MM.1S (cell line): ENCODE measurements at places on chromosomes 3 and 15.
A peak's percentile ranks its signal among the peaks of the same experiment; 100 is the strongest.

DNA sequence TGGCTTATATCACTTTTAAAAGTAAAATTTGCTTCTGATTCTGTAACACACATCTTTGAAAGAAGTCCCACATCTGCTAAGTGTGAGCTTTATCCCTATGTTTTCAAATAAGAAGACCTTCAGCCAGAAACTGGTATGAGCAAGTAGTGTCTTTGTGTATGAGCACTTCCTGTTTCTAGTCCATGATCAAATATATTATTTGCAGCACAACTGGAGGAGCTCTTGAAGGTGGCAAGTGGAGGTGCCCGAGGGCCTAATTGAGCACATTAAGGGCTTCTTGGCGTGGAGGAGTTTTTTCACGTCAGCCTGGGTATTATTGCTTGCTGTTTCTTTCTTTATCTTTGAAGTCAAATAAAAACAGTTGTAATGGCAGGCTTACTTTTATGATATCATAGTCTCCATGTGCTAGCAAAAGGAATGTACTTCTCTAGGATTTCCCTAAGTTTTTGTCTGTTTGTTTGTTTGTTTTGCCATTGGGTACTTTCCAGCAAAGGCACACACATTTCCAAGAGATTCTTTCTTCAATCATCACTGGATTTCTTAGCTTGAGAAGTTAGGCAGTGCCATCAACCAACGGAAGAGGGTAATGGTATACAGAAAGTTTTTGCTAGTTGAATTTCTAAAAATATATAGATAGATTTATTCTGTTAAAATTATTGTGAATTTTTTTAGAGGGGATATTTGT, 68.1 kb downstream of the MEIS2 start:
- DNase-seq: no peak
- H3K36me3 ChIP-seq: no peaks in the 10 kb centered on the region
- H3K4me1 ChIP-seq: peaks cover 26% of the 10 kb centered on the region
- H3K27ac ChIP-seq: no peak overlapping the region

DNA sequence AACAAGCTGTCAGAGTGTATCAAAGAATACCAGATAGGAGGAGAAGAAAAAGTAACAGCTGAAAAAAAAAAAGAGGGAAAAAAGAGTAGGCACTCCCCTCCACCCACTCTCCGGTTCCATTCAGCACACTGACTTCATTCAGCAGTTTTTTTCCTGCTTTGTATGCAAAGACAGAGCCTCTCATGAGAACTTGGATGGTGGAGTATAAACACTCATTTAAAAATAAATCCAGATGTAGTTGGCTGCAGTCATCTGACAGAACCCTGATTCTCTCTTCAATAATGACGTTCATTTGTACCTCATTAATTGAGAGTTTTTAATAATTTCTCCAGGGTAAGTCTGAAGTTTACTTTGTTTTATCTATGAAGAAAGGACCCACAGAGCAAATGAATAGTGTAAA, 81.0 kb downstream of the TMEM108 start:
- no peaks in the 10 kb centered on the region for H3K36me3 ChIP-seq
- DNase-seq: no peak
- no peak overlapping the region for H3K27ac ChIP-seq
- peaks cover 11% of the 10 kb centered on the region; the same call in 1 of the 2 replicates for H3K4me1 ChIP-seq

DNA sequence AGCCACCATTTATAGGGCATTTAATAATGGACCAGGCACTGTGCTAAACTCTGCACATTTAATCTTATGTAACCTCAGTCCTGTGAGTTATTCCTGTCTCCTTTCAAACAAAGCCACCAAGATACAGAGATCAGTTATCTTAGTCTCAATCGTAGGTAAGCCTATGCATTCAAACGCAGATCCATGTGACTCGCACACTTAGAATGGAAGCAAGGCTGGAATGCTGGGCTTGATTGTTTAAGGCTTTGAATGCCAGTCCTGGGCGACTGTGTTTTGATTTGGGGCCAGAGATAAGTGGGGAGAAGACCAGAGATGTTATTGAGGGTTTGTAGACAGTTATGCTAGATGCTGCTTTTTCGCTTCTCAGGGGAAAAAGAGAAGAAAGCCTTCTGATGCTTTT, 22.2 kb downstream of the MED12L start:
- no peaks in the 10 kb centered on the region for H3K36me3 ChIP-seq
- no peak overlapping the region for H3K4me3 ChIP-seq
- DNase-seq: no peak
- no peaks in the 10 kb centered on the region for H3K4me1 ChIP-seq
- H3K27ac ChIP-seq: no peak overlapping the region

GRCh38 chr3:181457190-181457589, 254.5 kb upstream of the SOX2 start:
- H3K4me3 ChIP-seq: no peak overlapping the region
- H3K4me1 ChIP-seq: no peaks in the 10 kb centered on the region
- no peak overlapping the region for H3K27ac ChIP-seq

DNA sequence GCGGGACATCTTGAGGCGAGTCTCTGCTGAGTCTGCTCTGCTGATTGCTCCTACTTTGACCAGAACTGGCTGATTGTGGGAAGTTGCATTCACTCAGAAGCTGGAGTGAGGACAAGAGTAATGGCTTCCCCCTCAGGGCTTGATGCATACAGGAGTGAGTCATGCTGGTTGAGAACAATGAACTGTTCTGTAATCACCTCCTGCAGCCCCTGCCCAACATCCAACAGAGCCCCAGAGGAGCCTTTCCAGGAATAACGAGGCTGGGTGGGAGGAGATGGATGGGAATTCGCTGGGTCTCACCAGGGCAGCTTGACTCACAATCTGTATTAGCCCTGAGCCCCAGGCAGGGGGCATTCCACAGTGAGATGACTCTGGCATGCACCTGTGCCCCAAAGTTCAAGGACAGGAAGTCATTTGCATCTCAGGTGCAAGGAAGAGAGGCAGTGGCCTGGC, 85.0 kb downstream of the RAB11A start:
- peaks cover 22% of the 10 kb centered on the region for H3K4me1 ChIP-seq
- H3K27me3 ChIP-seq: no peaks in the 10 kb centered on the region
- peak; percentile 60 for DNase-seq
- H3K4me3 ChIP-seq: no peak overlapping the region

DNA sequence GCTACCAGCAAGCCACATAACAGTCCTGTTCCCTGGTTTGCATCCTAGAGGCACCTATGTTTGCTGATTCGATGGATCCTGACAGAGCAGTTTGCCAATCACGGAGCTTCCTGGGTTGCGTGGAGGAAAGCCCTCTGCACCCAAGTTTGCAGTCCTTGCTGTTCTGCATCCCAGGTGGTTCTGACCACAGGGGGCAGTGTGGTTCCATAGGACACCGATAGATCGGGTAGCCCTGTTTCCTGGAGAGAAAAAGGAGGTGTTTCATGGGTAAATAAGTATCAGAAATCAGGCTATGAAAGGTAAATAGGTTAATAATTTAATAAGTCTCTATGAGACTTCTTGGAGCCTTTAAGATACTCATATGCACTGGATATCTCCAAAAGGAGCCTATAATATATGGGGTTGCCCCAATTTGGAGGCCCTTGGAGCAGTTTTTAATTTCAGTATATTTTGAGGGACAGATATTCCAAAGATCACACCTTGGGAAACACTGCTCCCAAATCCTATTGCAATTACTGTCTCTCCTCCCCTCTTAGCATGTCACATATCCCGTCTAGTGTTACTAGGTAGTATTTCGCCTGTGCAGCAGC, 194.6 kb upstream of the TPM1 start:
- H3K4me1 ChIP-seq: no peaks in the 10 kb centered on the region
- no peak overlapping the region for H3K4me3 ChIP-seq
- no peak overlapping the region for H3K27ac ChIP-seq
- no peaks in the 10 kb centered on the region for H3K36me3 ChIP-seq

GRCh38 chr3:16546186-16547010, 32.9 kb upstream of the RFTN1 start:
- H3K27ac ChIP-seq: no peak overlapping the region
- no peaks in the 10 kb centered on the region for H3K4me1 ChIP-seq
- H3K36me3 ChIP-seq: no peaks in the 10 kb centered on the region
- no peaks in the 10 kb centered on the region for H3K27me3 ChIP-seq
- DNase-seq: no peak

GRCh38 chr3:5053021-5053831, 68.9 kb upstream of the ARL8B start:
- H3K4me3 ChIP-seq: no peak overlapping the region
- H3K27ac ChIP-seq: no peak overlapping the region
- H3K27me3 ChIP-seq: no peaks in the 10 kb centered on the region
- no peaks in the 10 kb centered on the region for H3K36me3 ChIP-seq

- no peak for DNase-seq
- H3K27ac ChIP-seq: no peak overlapping the region
- H3K36me3 ChIP-seq: no peaks in the 10 kb centered on the region
- H3K27me3 ChIP-seq: no peaks in the 10 kb centered on the region
These were observed 616.9 kb upstream of the GBE1 start for GRCh38 chr3:82378392-82378791.

DNA sequence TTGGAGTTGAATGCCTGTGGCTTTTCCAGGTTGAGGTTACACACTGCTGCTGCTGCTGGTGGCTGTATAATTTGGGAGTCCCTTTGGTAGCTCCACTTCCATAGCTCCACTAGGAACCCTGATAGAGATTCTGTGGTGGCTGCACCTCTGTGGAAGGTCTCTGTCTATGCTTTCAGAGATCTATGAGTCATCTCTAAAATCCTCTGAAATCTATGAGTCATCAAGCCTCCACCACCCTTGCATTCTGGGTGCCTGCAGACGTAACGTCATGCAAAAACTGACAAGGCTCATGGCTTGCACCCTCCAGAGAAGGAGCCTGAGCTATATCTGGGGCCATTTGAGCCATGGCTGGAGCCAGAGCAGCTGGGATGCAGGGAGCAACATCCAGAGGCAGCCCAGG, 1037.0 kb upstream of the CFAP20DC start:
- no peak overlapping the region for H3K27ac ChIP-seq
- H3K4me3 ChIP-seq: no peak overlapping the region
- no peaks in the 10 kb centered on the region for H3K27me3 ChIP-seq
- H3K4me1 ChIP-seq: peaks cover 5% of the 10 kb centered on the region
- no peaks in the 10 kb centered on the region for H3K36me3 ChIP-seq

- DNase-seq: no peak
- H3K4me1 ChIP-seq: no peaks in the 10 kb centered on the region
- no peak overlapping the region for H3K27ac ChIP-seq
- H3K4me3 ChIP-seq: no peak overlapping the region
- H3K27me3 ChIP-seq: no peaks in the 10 kb centered on the region
These were observed 142.6 kb downstream of the SATB1 start for GRCh38 chr3:18282507-18282906.

DNA sequence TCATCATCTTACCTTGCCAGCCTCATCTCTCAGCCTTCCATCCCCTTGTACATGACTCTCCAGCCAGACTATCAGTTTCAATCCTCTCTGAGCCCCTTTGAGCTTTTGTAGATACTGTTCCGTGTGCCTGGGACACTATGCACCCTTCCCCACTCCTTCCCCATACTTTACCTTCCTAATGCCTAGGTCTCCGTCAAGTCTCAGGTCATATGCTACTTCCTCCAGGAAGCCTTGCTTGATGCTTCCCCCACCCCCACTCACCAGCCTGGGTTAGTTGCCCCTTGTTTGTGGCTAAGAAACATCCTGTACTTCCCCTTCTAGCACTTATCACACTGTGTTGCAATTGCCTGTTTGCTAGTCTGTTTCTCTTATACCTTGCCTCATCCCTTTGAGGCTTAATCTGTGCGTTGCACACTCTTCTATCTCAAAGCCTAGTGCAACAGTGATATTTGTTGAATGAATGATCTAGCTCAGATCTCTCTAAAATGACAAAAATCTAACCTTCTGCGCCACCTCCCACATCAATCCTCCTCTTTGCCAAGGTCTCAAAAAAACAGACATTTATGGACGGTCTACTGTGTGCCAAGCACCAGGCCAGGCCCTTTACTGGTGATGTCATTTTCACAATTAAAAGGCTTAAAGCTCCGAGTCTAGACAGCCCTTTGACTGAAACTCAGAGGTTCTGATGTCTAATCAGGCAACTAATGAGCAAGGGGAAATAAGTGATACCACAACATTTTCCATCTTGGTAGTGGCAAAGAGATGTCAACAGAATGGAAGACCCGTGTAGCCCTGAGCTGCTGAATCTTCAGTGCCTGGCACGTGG, 6.5 kb upstream of the USP3 start:
- no peaks in the 10 kb centered on the region for H3K36me3 ChIP-seq

GRCh38 chr15:93523481-93523880, 434.5 kb upstream of the RGMA start:
- DNase-seq: no peak
- no peak overlapping the region for H3K4me3 ChIP-seq
- H3K27ac ChIP-seq: no peak overlapping the region
- no peaks in the 10 kb centered on the region for H3K27me3 ChIP-seq
- H3K4me1 ChIP-seq: no peaks in the 10 kb centered on the region

DNA sequence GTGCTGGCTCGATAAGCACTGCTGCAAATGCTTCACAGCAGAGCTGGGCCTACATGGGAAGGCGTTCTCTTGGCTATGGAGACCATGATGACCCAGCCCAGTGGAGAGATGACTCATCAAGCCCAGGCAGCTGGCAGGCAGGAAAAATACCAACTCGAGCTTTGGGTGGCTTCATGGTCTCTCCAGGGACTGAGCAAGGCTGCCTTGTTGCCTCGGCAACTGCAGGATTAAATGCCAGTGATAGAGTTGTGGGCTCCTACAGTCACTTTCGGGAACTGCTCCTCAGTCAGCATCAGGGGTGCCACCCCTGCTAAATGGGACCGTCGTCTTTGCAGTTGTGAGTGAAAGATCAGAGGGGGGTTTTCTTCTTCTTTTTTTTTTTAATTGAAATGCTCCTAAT, 54.6 kb upstream of the MYZAP start:
- no peak overlapping the region for H3K27ac ChIP-seq
- no peaks in the 10 kb centered on the region for H3K27me3 ChIP-seq
- DNase-seq: no peak
- H3K4me1 ChIP-seq: no peaks in the 10 kb centered on the region
- H3K4me3 ChIP-seq: no peak overlapping the region

DNA sequence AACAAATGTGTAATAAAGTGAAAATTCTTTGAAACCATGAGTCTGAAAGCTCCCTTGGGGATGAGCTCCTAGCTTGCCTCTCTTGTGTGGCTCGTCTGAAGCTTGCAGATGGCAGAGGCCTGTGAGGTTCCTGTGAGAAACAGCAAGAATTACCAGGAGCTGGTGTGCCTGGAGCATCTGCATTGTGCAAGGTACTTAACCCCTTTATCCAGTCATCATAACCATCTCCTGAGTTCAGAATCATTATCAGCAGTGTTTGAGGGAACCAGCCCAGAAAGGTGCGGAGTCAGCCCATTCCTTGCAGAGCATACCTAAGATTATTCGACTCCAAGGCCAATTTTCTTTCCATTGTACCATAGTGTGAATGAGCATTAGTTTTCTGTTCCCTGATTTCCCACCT, 51.7 kb upstream of the TRA2B start:
- no peaks in the 10 kb centered on the region for H3K4me1 ChIP-seq
- H3K27ac ChIP-seq: no peak overlapping the region

GRCh38 chr3:107685383-107685782, 162.6 kb downstream of the BBX start:
- no peak for DNase-seq
- no peak overlapping the region for H3K4me3 ChIP-seq
- no peaks in the 10 kb centered on the region for H3K27me3 ChIP-seq
- no peak overlapping the region for H3K27ac ChIP-seq

GRCh38 chr3:12356996-12357395, 68.1 kb downstream of the PPARG start:
- no peaks in the 10 kb centered on the region for H3K27me3 ChIP-seq
- DNase-seq: no peak
- H3K36me3 ChIP-seq: no peaks in the 10 kb centered on the region
- no peak overlapping the region for H3K4me3 ChIP-seq
- no peak overlapping the region for H3K27ac ChIP-seq
